Naive thymus-derived CD4-positive, alpha-beta T cell (primary cell): ENCODE measurements at places on chromosomes 2 and 18.

- H3K27ac ChIP-seq = peak overlapping the region; percentile 79
- peaks cover 4% of the 10 kb centered on the region for H3K36me3 ChIP-seq
- H3K4me1 ChIP-seq = peaks cover 70% of the 10 kb centered on the region
- DNase-seq = peak; percentile 78
Observed at GRCh38 chr2:98664323-98664722, 55.9 kb downstream of the UNC50 start.

DNA sequence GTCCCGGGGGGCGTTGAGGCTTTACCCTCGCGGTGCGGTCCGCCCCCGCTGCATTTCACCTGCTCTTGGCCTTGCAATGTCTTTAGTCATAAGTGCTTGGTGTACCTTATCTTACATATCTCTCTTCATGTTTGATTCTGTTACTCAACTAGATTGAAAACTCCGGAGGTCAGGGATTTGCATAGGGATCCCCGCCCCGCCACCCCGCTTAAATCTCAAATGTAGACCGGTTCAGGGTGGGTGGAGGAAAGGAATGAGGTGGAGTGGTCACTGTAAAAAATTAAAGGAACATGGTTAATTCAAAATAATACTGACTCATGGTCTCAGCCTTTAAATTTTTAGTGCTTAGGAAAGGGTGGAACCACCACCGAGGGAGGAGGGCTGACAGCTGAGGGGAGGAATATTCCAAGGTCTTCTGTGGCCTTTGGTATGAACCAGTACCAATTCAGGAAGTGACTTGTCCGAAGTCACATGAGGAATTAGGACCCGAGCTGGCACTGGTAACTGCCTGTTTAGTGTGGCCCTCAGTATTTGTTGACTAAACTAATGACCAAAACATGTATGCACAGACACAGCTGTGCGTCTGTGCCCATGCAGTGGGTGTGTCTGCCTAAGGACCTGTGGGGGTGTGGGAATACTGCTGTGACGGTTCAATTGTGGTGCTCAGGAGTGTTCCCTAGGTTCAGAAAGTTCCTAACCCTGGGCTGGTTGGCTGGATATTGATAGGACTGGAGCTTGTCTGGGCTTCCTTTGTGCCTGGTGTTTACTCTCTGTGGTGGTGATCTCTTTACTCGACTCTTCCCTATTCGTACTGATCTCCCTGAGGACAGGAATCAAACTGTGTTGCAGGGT lies 1.0 kb downstream of the PLEKHB2 start:
- no peaks in the 10 kb centered on the region for H3K27me3 ChIP-seq
- peak overlapping the region; percentile 95 for H3K4me3 ChIP-seq
- H3K27ac ChIP-seq = peak overlapping the region; percentile 98

- no peak overlapping the region for H3K27ac ChIP-seq
- no peaks in the 10 kb centered on the region for H3K4me1 ChIP-seq
- no peaks in the 10 kb centered on the region for H3K27me3 ChIP-seq
- H3K4me3 ChIP-seq = no peak overlapping the region
- no peaks in the 10 kb centered on the region for H3K36me3 ChIP-seq
Observed at GRCh38 chr2:14385043-14385442, 247.5 kb upstream of the LRATD1 start.

- H3K4me3 ChIP-seq = no peak overlapping the region
- H3K4me1 ChIP-seq = no peaks in the 10 kb centered on the region
- no peak overlapping the region for H3K27ac ChIP-seq
- H3K36me3 ChIP-seq = no peaks in the 10 kb centered on the region
- no peak for DNase-seq
- H3K27me3 ChIP-seq = no peaks in the 10 kb centered on the region
Observed at GRCh38 chr18:53698907-53699306, 525.6 kb downstream of the MBD2 start.

- H3K36me3 ChIP-seq = no peaks in the 10 kb centered on the region
- DNase-seq = no peak
- H3K4me3 ChIP-seq = no peak overlapping the region
- no peaks in the 10 kb centered on the region for H3K4me1 ChIP-seq
- no peaks in the 10 kb centered on the region for H3K27me3 ChIP-seq
Observed at GRCh38 chr2:121359170-121359569, 74.2 kb upstream of the TFCP2L1 start.
